Smooth muscle cell of the umbilical artery (primary cell): ENCODE measurements at places on chromosomes 7 and 10. TPM values are rescaled to one million over a fixed set of nuclear protein-coding genes. Genes with fewer than 3 reads are reported as not detected.

HDAC9 gene
- 3.3 and 18.0 TPM in 2 replicates for total RNA-seq

EEPD1 gene
- total RNA-seq, result 1.5 and 3.6 TPM in 2 replicates

ATAD1 gene
- 47.8 and 50.7 TPM in 2 replicates for total RNA-seq

LRRTM3 gene
- under 0.01 and 0.09 TPM in 2 replicates for total RNA-seq

VOPP1 gene
- 103 and 124 TPM in 2 replicates for total RNA-seq

PLXNA4 gene
- 2.4 and 6.5 TPM in 2 replicates for total RNA-seq

IL2RA gene
- total RNA-seq, result not detected in 2 replicates
